ENCODE measurements at places on chromosomes 5 and 9. TPM values are rescaled to one million over a fixed set of nuclear protein-coding genes. Genes with fewer than 3 reads are reported as not detected.

- DNase-seq: no peak
These were observed 2.7 kb downstream of the UBAC1 start for GRCh38 chr9:135958485-135958884.

PCDHB4 gene
- total RNA-seq: 3.9 TPM

DNA sequence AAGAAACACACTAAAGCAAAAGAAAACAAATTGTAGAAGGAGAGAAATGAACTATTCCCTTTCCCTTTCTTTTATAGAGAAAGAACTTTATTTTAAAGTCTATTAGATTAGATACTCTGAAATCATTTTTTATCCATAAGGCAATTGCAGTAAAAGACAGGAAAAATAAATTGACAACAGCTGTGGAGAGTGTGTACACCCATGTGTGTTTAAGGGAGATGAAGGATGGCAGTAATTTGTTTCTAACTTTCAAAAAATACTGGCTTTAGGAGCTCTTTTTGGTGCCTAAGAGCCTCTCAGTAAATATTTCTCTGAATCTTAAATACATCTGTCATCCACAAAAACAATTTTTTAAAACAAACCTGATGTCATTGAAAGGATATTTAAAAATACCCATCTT is 18.3 kb upstream of the ARL14EPL start:
- no peak for DNase-seq

- no peak for DNase-seq
These were observed 87.0 kb upstream of the ZNF462 start for GRCh38 chr9:106775960-106776359.

CSF2 gene
- not detected for total RNA-seq

C9 gene
- not detected for total RNA-seq

DNA sequence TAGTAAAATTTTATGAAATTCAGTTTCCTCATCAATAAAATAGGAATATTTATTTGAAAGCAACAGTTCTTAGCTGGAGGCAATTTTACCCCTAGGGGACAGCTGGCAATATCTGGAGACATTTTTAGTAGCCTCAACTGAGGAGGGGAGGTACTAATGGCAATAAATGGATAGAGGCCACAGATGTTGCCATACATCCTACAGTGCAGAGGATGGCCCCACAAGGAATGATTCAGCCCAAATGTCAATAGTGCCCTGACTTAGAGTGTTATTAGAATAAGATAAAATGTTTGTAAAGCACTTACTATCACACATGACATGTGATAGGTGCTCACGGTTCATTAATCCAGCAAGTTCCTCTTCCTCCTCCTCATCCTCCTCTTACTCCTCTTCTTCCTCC is 293.6 kb downstream of the KCTD16 start:
- DNase-seq: no peak

DNA sequence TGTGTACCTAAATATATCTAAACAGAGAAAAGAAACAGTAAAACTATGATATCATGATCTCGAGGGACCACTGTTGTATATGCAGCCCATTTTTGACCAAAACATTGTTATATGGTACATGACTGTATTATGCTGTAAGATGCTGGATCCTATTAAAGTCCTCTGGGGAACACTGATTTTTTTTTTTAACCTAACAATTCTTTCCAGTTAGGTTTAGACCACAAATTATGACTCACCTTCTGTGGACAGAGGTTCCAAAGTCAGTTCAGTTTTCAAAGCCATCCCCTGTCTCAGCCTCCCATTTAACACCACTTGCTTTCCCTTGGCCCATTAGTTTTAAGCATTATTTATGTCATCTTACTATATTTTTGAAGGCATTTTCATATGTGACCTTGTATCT is 27.1 kb downstream of the TRMO start:
- DNase-seq: no peak
